G401 (cell line): ENCODE measurements at places on chromosomes 2 and 18. TPM values are rescaled to one million over a fixed set of nuclear protein-coding genes. Genes with fewer than 3 reads are reported as not detected.
A peak's percentile ranks its signal among the peaks of the same experiment; 100 is the strongest.

DNA sequence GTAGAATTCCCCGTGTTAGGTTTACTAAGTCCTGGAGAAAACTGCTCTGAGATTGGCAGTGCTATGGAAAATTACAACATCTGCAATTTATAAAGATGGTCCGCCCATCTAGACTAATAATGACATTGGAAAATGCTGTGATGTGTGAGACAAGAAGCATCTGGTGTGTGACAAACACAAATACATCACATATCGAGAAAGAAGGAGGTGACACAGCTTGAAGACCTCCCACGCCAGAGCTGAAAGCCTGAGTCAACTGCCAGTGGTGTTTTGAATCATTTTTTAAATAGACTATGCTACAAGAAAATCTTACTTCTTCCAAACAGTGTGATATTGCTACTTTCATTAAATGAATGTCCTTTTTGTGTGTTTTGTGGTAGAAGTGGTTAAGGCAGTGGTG lies 8.6 kb upstream of the ANO7 start:
- DNase-seq, result no peak

KLHL30 gene
- 0.07 TPM in 1 of 2 replicates, not detected in the other for total RNA-seq

GRCh38 chr2:130756053-130756873 lies 923 bp downstream of the AMER3 start:
- peak; percentile 30 for DNase-seq

PROKR1 gene
- total RNA-seq, result not detected in 2 replicates

DNA sequence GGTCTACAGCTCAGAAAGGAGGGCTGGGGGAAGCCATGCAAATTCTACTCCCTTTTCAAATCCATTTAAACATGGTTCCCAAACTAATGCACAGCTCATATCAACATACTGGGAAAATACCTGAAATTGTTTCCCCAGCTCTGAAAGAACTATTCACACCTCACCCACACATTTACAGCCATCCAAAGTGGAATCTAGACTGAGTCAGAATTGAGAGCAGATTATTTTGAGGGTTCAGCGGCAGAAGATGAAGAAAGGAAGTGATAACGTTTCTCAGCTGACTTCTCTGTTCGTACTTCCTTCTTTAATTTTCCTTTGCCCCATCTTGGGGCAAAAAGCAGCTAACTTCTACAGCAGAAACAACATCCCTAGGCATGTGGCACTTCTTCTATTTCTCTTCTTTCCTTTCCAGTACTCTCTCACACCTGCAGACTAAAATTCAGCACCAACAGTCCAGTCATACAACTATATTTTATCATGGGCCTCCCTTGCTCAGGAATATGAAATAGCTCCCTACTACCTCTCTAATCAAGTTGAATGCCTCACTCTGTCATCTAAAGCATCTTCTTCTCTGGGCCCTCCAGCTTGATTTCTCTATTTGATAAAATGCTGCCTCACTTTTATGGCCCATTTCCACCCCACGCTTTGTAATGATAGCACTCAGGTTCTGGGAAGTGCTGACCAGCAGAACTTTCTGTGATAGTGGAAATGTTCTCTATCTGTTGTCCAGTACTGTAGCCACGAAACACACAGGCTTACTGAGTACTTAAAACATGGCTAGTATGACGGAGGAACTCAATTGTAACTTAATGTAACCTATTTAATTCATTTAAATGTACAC lies 35.9 kb downstream of the ARHGAP25 start:
- DNase-seq, result no peak
